Hematopoietic multipotent progenitor cell (in vitro differentiated cells): ENCODE measurements at places on chromosomes 12 and 14. TPM values are rescaled to one million over a fixed set of nuclear protein-coding genes. Genes with fewer than 3 reads are reported as not detected.

GRCh38 chr14:103522649-103523574, at the start of gene CKB:
Gene CKB (minus strand): TSS chr14:103522830. CDS start chr14:103522493, 337 bp downstream.
- peak; percentile 65 for DNase-seq

Gene FSCB
- not detected for total RNA-seq

DNA sequence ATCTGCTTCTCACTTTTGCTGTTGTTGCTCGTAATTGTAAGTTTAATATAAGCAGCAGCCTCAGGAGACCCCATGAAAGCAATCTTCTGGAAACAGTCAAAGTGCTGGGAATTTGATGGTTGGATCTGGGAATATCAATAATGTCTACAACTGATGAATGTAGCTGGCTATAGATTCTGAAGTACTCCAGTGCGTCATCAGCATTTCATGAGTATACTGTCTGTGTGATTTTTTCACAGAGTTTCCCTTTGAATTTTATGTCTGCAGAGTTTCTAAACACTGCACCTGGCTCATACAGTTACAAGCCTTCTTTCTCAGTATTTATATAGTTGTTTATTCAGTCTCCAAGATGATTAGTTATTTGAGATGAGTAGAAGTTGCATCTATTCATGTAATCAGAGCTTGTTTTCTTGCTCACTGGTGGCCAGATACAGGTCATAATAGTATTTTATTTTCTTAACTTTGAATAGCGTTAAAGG, 222.3 kb downstream of the RAD51B start:
- no peak for DNase-seq

GRCh38 chr12:4843907-4844306, 65.8 kb upstream of the KCNA1 start:
- DNase-seq: no peak

- no peak for DNase-seq
Observed at GRCh38 chr14:91390165-91390778, 27.3 kb downstream of the CCDC88C start.

- no peak for DNase-seq
Observed at GRCh38 chr12:103745962-103746361, 95.1 kb downstream of the NT5DC3 start.

DNA sequence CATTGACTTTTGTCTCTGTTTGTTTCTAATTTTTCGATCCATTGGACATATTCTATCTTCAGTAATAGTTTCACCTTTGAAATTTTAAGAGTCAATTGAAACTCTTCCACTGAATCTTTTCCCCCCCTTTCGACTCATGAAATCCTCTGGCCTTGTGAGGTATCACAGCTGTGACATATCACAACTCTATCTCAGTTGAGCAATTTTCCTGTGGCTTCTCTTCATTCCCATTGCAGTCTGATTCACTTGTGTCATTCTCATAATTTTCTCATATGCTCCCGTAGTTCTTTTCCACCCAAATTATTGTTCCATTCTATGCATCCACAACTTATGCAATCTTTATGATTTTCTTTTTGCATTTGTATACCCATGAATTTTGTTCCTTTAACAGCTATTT, 261.6 kb downstream of the DACT1 start:
- DNase-seq: no peak

GRCh38 chr14:67785270-67786109, 30.9 kb downstream of the ZFYVE26 start:
- no peak for DNase-seq

- DNase-seq: no peak
Observed at GRCh38 chr12:106975098-106975497, 11.8 kb downstream of the MTERF2 start.

DNA sequence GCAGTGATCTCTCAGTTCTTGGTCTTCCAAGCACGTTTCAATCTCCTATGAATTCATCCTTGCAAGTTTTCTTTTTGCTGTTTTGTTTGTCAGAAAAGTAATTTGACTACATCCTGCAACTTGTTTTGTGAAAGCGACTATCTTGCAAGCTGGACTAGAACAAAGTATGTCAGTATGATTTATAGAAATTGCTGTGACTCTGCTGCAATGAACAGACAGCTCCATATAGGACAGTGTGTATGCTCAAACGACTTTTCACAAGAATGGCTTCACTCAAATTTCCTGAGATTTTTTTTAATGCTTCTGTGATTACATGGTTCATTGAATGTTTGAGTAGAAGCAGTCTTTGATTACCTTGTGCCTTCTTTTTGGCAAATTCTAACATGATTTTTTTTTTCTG, 123.5 kb upstream of the TRHDE start:
- DNase-seq: no peak

- no peak for DNase-seq
Observed at GRCh38 chr14:84029720-84030119, 1500.2 kb upstream of the FLRT2 start.

Gene NTS
- not detected for total RNA-seq

- DNase-seq: no peak
Observed at GRCh38 chr12:112961074-112961473, 17.2 kb upstream of the OAS2 start.

Gene RERG
- total RNA-seq: under 0.01 TPM

DNA sequence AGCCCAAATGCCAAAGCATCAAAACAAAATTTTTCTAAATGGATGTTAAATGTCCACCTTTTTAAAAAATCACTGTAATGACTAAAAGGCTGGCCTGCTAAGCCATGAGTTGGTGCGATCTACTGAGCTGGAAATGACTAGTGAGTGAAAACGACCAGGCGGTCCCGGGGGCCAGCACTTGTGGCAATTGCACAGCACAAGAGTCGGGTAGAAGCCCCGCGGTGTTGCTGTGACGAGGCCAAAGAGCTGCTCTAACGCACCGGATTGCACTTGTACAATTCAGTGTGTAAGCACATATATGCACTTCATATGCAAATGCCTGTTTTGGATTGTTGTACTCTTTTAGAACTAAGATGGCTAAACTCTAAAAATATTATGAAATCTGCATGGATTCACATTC, 64.1 kb upstream of the DYNC1H1 start:
- DNase-seq: no peak

DNA sequence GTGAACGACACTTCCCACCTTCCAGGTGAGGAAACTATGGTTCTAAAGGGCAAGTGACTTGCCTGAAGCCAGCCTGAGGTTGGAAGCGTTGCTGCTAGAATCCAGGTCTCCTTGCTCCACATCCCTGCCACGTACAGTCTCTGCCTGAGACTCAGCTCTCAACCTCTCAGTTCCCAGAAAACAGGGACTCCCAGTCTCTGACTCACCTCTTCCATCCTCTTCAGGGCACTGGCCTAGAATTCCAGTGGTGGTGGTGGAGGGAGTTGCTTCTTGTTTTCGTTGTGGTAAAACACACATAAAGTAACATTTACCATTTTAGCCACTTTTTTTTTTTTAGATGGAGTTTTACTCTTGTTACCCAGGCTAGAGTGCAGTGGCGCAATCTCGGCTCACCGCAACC, 7.3 kb downstream of the GPR68 start:
- no peak for DNase-seq

Gene SLC17A8
- total RNA-seq: not detected

GRCh38 chr12:107468182-107468581, 217.4 kb upstream of the PWP1 start:
- no peak for DNase-seq

DNA sequence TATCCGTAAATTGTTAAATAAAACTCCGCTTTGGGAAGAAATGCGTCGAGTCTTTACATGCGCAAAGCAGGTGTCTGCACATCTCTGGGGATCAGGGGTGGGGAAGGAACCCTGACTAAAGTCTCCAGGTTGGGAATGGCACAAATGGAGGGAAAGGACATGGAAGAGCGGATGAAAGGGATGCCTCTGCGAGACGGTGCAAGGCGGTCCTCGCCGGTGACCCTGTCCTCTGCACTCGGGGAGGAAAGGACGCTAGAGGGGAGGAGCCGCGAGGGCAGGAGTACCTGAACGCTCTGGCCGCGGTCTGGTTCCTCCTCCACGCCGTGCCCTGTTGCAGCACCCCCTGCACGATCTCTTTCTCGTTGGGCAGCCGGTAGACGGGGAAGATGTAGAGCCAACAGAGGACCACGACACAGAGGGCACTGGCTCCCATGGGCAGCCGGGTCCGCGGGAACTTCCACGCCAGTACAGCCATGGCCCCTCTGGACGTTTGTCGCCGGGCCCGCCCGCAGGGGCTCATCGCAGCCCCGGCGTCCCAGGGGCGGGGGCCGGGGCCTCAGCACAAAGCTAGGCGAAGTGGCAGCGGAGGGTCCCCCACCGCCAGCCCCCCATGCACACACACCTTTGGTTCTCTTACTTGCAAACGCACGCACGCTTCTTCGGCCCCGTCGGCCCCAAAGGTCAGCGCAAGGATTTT, 646 bp downstream of the ST8SIA1 start:
- no peak for DNase-seq

GRCh38 chr12:6688543-6688998, 604 bp downstream of the ZNF384 start:
- DNase-seq: peak; percentile 76

GRCh38 chr14:75053396-75054291, 2.4 kb upstream of the MLH3 start:
- no peak for DNase-seq

GRCh38 chr12:64500394-64500793, 48.5 kb downstream of the TBK1 start:
- DNase-seq: no peak

GRCh38 chr12:78430551-78430950, 434.0 kb upstream of the SYT1 start:
- DNase-seq: no peak

DNA sequence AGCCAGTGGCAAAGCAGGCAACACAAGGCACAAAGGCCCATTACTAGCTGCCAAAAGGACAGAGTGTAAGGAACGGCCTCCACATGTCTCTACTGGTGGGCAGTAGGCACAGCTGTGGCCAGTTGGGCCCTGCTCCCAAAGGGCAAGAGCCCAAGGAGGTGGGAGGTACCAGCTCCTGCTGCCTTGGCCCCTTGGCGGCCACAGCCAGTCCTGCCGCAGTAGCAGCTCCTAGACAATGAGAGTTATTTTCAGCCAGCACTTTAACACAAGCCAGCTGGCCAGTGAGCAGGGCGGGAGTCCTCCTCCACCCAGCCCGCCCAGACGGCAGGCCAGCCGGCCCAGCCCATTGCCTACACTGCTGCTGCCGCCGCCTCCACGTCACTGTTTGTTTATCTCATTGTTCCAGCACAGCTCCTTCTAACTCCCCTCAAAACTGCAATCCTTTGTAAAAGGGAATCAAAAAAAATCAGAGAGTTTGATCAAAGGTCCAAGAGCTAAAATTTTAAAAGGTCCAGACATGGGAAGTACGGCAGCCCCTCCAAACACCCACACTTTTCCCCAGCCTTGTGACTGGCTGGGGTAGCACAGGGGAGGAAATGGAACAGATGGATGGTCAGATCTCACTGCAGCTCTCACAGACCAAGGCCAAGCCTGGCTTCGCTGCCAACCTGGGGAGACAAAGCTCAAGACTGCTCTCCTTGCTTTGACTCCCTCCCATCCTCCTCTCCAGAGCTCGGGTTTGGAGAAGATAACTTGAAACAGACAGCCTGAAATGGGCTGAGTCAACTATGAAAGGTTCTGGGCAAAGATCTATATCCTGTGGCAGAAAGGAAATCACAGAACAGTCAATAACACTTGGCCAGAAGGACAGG, 33.5 kb downstream of the FMNL3 start:
- DNase-seq: peak; percentile 18

GRCh38 chr14:101192661-101193000, 289.1 kb upstream of the RTL1 start:
- no peak for DNase-seq

Gene LRFN5
- total RNA-seq: under 0.01 TPM

DNA sequence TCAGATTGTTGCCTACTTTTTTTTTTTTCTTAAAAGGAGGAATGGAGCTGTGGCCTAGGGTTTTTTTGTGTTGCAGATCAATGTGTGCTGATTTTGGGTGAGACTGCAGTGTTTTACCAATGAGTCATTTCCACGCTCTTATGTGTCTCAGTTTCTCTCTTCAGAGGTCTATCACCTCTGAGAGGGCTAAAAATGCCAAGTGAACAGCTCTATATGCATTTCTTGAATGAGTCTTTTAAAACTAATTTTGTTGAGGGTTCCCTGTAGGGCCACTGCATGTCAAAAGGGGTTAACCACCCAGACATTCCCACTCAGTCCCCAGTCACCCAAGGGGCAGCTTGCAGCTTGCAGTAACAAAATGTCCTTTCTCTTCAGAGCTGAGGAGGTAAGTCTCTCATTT, 24.3 kb upstream of the GLIPR1L2 start:
- DNase-seq: no peak

DNA sequence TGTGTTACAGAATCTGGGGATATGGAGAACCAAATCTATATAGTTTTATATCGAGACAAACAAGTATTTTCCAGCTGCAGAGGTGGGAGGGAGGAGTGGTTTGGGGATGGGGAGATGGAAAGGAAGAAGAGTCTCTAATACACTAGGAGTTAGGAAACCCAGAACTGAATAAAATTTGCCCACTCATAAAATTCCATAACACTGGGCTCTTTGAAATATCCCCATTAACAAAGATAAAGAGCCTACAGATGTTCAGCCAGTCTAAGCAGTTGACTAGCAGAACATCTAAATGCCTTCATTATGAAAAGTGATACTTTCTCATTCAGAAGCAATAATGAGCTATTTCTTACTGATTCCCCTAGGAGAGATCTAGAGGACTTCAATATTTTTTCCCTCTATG, 151.7 kb upstream of the GZMB start:
- no peak for DNase-seq

Gene PSME1
- total RNA-seq: 153 TPM

DNA sequence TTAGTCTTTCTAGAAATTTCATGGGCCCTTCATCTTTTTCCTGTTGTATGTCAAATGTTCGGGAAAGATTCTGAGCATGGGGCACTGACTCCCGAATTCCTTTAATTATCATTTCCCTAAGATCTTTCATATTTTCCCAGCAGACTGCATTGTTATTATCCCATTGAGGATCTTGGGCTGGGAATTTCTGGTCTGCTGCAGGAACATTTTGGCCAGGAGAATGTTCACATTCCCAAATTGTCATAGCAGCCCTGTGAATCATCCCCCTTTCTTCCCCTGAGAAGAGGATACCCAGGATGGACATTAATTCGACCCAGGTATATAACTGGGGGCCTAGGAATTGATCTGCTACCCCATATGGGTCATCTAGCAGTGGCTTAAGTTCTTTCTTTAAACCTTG, 112.5 kb downstream of the RIN3 start:
- no peak for DNase-seq
